ENCODE measurements at places on chromosomes 5 and 9. TPM values are rescaled to one million over a fixed set of nuclear protein-coding genes. Genes with fewer than 3 reads are reported as not detected.
A peak's percentile ranks its signal among the peaks of the same experiment; 100 is the strongest.

Gene OMD
- 64.9 TPM for total RNA-seq

Gene SEC61B
- 81.7 TPM for total RNA-seq

Gene SGCD
- total RNA-seq, result 13.5 TPM

Gene OLFM1
- 63.8 TPM for total RNA-seq

Gene XRCC4
- 11.7 TPM for total RNA-seq

- no peak for DNase-seq
- H3K27ac ChIP-seq, result no peak overlapping the region
- no peaks in the 10 kb centered on the region for H3K27me3 ChIP-seq
- no peak overlapping the region for H3K4me3 ChIP-seq
- H3K4me1 ChIP-seq, result peaks cover 17% of the 10 kb centered on the region
Observed at GRCh38 chr9:5452286-5452609, 1.9 kb downstream of the CD274 start.

GRCh38 chr5:350355-350754, 28.8 kb downstream of the AHRR start:
- peaks cover 27% of the 10 kb centered on the region for H3K27me3 ChIP-seq
- DNase-seq, result no peak
- H3K4me3 ChIP-seq, result no peak overlapping the region
- H3K27ac ChIP-seq, result no peak overlapping the region
- H3K4me1 ChIP-seq, result no peaks in the 10 kb centered on the region

DNA sequence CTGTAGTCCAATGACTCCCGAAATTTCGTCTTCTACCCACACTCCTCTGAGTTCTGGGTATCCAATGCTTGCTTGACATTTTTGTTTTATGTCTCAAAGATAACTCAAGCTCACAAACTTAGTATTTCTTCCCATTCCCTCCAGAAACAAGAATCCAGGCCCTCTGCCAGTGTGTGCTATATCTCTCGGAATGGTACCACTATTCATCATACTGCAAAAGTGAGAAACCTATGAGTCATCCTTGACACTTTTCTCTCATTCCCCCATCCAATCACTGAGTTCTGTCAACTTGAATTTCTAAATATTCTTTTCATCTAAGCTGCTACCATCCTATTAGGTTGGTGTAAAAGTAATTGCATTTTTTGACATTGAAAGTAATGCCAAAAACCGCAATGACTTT, 9.8 kb downstream of the SLC12A2 start:
- no peak for DNase-seq
- no peaks in the 10 kb centered on the region for H3K4me1 ChIP-seq
- no peaks in the 10 kb centered on the region for H3K27me3 ChIP-seq
- no peak overlapping the region for H3K4me3 ChIP-seq
- H3K27ac ChIP-seq, result no peak overlapping the region

GRCh38 chr9:72509053-72509452, 12.4 kb upstream of the TMC1 start:
- H3K27ac ChIP-seq, result no peak overlapping the region
- H3K27me3 ChIP-seq, result no peaks in the 10 kb centered on the region
- H3K36me3 ChIP-seq, result no peaks in the 10 kb centered on the region
- no peak overlapping the region for H3K4me3 ChIP-seq
- peaks cover 9% of the 10 kb centered on the region for H3K4me1 ChIP-seq

DNA sequence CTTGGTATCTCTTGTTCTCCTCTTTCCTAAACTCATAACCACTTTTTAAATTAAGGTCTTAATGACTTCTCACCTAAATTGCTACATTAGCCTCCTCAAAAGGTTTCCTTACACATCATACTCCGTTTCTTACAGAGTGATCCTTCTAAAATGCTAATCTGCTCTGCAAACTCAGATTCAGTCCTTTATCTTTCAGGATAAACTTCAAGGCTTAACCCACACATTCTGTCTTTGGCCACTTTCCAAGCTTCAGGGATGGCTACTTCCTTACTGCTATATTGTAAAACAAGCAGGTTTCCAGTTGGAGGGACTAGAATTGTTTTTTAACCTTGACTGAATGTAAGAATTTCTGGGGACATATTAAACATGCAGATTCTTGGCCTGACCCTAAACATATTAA, 105.5 kb upstream of the CHD1 start:
- peaks cover 14% of the 10 kb centered on the region for H3K4me1 ChIP-seq
- no peak overlapping the region for H3K27ac ChIP-seq
- no peaks in the 10 kb centered on the region for H3K36me3 ChIP-seq
- no peak overlapping the region for H3K4me3 ChIP-seq
- no peaks in the 10 kb centered on the region for H3K27me3 ChIP-seq

- H3K4me3 ChIP-seq, result no peak overlapping the region
- peaks cover 5% of the 10 kb centered on the region for H3K4me1 ChIP-seq
- no peak for DNase-seq
- no peak overlapping the region for H3K27ac ChIP-seq
- H3K27me3 ChIP-seq, result no peaks in the 10 kb centered on the region
Observed at GRCh38 chr5:132380047-132380446, 10.5 kb downstream of the SLC22A5 start.

DNA sequence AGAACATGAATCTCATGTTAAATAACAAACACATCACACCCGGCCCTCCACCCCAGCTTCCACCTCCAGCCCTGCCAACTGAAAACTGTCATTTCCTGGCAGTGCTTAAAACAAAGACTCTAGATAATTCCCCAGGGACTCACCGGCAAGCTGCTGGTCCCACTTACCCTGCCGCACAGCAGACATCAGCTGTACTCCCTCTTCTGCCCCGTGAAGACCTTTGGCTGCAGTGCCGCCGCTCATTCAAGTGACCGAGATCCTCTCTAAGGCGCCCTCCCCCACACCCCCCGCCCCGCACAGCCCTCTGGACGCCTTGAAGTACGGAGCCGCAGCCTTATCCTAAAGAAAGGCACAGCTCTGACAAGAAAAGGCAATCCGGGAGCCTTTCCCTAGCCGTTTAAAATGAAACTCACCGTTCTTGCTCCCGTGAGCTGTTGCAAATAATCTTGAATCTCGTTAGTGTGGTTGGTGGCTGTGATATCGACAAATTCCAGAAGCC, 434 bp downstream of the GLRX start:
- DNase-seq, result peak; percentile 42
- no peaks in the 10 kb centered on the region for H3K36me3 ChIP-seq
- H3K4me3 ChIP-seq, result peak overlapping the region; percentile 47
- H3K27ac ChIP-seq, result peak overlapping the region; percentile 90
- H3K4me1 ChIP-seq, result no peaks in the 10 kb centered on the region

- H3K27me3 ChIP-seq, result no peaks in the 10 kb centered on the region
- H3K4me3 ChIP-seq, result no peak overlapping the region
- no peak overlapping the region for H3K27ac ChIP-seq
Observed at GRCh38 chr9:82961504-82962125, 101.3 kb downstream of the RASEF start.

GRCh38 chr9:32404402-32404801, 20.0 kb downstream of the ACO1 start:
- no peak for DNase-seq
- H3K27ac ChIP-seq, result no peak overlapping the region
- no peaks in the 10 kb centered on the region for H3K4me1 ChIP-seq
- no peak overlapping the region for H3K4me3 ChIP-seq
- peaks cover 3% of the 10 kb centered on the region for H3K36me3 ChIP-seq

GRCh38 chr9:27059412-27059811, 49.6 kb upstream of the TEK start:
- DNase-seq, result no peak
- H3K27me3 ChIP-seq, result no peaks in the 10 kb centered on the region
- H3K4me1 ChIP-seq, result no peaks in the 10 kb centered on the region
- H3K36me3 ChIP-seq, result peaks cover 53% of the 10 kb centered on the region

GRCh38 chr9:126240835-126241234, 85.8 kb upstream of the MVB12B start:
- H3K27ac ChIP-seq, result no peak overlapping the region
- H3K4me3 ChIP-seq, result no peak overlapping the region
- H3K4me1 ChIP-seq, result no peaks in the 10 kb centered on the region
- H3K27me3 ChIP-seq, result no peaks in the 10 kb centered on the region

DNA sequence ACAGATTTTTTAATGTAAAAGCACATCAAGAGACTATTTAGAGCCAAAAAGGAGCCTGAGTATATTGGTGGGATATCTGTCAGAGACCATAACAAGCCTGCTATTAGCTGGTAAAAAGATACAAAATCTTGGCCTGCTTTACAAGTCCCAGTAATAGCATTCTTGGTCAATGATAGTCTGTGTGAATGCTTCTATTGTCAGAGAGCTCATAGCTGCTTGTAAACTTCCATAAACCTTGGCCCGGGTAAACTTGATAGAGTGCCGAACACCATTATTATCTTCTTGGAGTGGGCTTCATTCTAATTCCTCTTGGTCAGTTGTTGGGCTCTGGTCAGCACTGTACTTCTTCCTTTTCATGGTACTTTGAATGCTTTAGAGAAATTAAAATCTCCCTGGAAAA, 64.0 kb downstream of the UBAP1 start:
- H3K4me1 ChIP-seq, result no peaks in the 10 kb centered on the region
- no peak overlapping the region for H3K27ac ChIP-seq
- H3K4me3 ChIP-seq, result no peak overlapping the region
- H3K27me3 ChIP-seq, result no peaks in the 10 kb centered on the region
- DNase-seq, result no peak
- peaks cover 36% of the 10 kb centered on the region for H3K36me3 ChIP-seq

DNA sequence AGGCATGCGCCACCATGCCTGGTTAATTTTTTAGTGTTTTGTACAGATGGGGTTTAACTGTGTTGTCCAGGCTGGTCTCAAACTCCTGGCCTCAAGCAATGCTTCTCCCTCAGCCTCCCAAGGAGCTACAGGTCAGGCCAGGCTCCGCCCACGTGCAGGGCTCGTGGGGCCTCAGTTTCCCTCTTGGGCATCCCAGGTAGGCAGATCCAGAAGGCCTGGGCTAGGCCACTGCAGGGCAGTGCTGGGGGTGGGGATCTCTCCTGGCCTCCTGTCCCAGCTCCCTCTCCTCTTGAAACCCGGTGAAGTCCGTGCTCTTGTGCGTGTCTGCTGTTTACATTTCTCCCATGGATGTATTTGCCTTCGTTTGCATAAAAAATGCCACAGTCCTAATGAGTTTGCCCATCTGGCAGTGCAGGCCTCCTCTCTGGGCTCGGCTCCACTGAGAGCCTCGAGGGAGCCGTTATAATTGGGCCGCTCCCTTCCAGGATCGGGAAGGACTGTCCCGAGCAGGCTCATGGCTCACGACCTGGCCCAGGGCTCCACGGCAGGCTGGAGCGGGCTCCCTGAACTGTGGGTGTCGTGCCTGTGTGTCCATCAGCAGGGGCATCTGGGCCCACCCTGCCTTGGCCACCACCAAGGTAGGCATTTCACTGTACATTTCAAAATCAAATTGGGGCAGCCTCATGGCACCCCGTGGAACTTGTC, 52.6 kb upstream of the RUFY1 start:
- H3K27ac ChIP-seq, result no peak overlapping the region
- H3K27me3 ChIP-seq, result no peaks in the 10 kb centered on the region
- DNase-seq, result no peak

- H3K27ac ChIP-seq, result no peak overlapping the region
- no peaks in the 10 kb centered on the region for H3K36me3 ChIP-seq
- no peak overlapping the region for H3K4me3 ChIP-seq
Observed at GRCh38 chr9:122526602-122527001, 491 bp downstream of the OR1N1 start.

- DNase-seq, result no peak
- H3K27me3 ChIP-seq, result no peaks in the 10 kb centered on the region
- no peaks in the 10 kb centered on the region for H3K4me1 ChIP-seq
- no peak overlapping the region for H3K27ac ChIP-seq
- no peaks in the 10 kb centered on the region for H3K36me3 ChIP-seq
Observed at GRCh38 chr9:556199-556598, 285.3 kb upstream of the DMRT1 start.

DNA sequence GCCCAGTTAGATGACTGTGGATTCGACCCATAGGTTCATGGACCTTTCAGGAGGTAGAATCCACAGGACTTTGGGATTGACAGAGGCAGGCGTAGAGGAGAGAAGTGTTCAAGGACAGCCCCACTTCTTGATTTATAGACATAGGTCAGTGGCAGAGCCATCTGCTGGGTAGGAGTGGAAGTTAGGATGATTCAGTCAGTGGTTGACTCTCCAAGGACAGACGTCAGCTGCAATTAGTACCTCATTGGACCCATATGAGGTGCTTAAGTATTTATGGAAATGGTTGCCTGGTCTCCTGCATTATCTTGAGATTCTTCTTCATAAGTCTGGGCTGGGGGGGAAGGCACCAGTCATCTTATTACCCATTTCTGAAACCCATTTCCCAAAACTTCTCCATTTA, 70.9 kb downstream of the SH3RF2 start:
- H3K4me1 ChIP-seq, result no peaks in the 10 kb centered on the region
- no peaks in the 10 kb centered on the region for H3K27me3 ChIP-seq
- DNase-seq, result no peak
- no peaks in the 10 kb centered on the region for H3K36me3 ChIP-seq

DNA sequence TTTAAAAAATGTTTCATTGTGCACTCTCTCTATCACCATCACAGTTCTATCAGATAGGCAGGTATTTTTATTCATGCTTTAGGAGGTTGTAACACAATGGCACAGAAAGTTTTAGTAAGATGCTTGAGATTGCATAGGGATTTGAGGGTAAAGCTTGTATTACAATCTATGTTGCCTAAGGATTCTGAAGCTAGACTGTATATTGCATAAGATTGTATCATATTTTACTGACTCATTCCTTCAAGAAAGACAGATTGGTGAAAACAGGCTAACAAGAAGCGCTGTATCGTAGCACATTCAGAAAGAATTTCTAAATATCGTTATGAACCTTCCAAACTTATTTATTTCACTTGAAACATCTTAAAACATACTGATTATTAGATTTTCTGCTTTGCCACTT, 577.7 kb downstream of the EBF1 start:
- no peaks in the 10 kb centered on the region for H3K4me1 ChIP-seq
- DNase-seq, result no peak
- H3K27me3 ChIP-seq, result no peaks in the 10 kb centered on the region
- H3K36me3 ChIP-seq, result no peaks in the 10 kb centered on the region
- H3K4me3 ChIP-seq, result no peak overlapping the region

- no peak overlapping the region for H3K27ac ChIP-seq
- no peaks in the 10 kb centered on the region for H3K27me3 ChIP-seq
- no peak for DNase-seq
- H3K36me3 ChIP-seq, result no peaks in the 10 kb centered on the region
- no peaks in the 10 kb centered on the region for H3K4me1 ChIP-seq
Observed at GRCh38 chr5:154159343-154159742, 31.2 kb upstream of the GALNT10 start.

- H3K27me3 ChIP-seq, result no peaks in the 10 kb centered on the region
- no peak overlapping the region for H3K27ac ChIP-seq
- H3K4me1 ChIP-seq, result no peaks in the 10 kb centered on the region
- H3K36me3 ChIP-seq, result no peaks in the 10 kb centered on the region
- DNase-seq, result no peak
Observed at GRCh38 chr9:114721491-114722079, 39.6 kb upstream of the TEX48 start.

DNA sequence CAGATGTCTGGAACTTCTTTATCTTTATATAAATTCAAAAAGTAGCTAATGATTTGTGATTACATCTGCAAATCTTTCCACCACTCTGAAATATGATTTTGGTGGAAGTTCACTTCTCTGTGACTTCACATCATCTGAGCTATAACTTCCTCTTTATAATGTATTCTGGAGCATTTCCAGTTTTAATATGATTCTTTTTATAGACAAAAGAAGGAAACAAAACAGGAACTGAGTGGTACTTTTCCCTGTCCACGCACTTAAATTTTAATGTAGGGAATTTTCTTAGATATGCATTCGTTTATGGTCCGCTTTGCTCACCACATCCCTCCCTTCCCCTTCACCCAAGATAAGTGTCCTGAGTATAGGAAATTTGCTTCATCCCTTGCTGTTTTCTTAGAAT, 333.5 kb downstream of the CHSY3 start:
- H3K4me1 ChIP-seq, result no peaks in the 10 kb centered on the region
- H3K27ac ChIP-seq, result no peak overlapping the region
- H3K4me3 ChIP-seq, result no peak overlapping the region
- H3K27me3 ChIP-seq, result no peaks in the 10 kb centered on the region

- H3K4me3 ChIP-seq, result no peak overlapping the region
- DNase-seq, result no peak
- H3K27ac ChIP-seq, result no peak overlapping the region
- no peaks in the 10 kb centered on the region for H3K4me1 ChIP-seq
Observed at GRCh38 chr9:16960084-16960483, 89.6 kb upstream of the BNC2 start.
